ENCODE measurements at places on chromosomes 3 and 15.

DNA sequence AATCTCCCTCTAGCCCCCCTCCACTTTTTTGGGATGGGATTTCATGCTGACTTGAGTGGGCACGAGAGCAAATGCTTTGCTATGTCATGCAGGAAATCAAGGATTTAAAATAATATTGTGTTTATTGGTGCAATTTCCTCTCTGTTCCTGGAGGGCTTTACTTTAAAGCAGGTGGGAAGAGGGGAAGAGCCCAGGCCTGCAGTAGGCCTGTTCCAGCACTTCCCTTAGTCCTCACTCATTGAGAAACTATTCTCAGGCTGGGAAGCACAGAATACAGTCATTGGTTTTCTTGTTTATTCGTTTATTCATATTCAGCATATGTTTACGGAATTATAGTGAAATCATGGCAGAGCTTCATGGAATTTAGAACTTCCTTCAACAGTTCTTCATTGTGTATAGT is 41.7 kb upstream of the SPSB4 start:
- DNase-seq = no peak

DNA sequence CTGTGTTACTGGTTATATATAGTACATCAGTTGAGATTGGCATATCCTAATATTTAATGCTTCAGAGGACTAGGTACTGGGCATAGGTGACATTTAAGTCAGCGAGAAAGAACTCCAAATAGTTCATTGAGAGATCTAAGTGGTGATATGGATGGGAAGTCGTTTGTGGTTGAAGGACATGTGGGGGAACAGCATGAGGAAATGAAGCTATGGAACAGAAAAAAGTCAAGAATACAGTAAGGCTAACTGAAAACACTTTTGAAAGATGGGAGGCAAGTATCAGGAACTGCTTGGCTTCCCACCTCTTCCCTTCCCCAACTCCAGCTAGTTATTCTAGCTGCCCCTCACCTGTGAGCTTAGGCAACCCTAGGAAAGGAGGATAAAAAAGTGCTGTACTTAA is 3.7 kb upstream of the MYO5A start:
- no peak for DNase-seq

DNA sequence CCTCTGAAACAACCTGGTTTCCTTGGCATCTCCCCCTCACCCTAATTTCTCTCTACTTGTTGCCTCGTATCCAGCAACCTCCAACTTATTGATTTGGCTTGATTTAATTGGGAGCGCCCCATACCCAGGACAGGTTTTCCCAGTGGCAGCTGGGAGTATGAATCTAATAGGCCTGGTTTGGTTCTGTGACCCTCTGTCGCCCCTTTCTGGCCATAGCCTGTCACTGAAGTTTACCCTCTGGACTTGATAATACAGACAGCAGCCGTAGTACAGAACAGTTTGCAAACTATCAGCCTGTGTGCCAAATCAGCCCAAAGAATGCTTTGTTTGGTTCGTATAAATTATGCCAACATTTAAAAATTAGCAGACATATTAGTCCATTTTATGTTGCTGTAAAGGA is 525.1 kb upstream of the GOLIM4 start:
- no peak for DNase-seq

- DNase-seq = no peak
These were observed 377.3 kb downstream of the LPP start for GRCh38 chr3:188531210-188531609.

GRCh38 chr15:40900256-40901052 is 6.2 kb downstream of the VPS18 start:
- DNase-seq = no peak

DNA sequence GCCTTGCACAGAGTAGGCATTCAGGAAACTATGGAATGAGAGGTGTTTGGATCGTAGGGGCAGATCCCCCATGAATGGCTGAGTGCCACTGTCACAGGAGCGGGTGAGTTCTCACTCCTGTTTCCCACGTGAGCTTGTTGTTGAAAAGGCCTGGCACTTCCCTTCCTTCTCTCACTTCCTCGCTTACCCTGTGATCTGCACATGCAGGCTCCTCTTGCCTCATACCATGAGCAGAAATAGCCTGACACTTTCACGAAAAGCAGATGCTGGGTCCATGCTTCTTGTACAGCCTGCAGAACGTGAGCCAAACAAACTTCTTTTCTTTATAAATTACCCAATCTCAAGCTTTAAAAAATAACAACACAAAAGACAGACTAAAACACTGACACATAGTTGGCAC is 55.4 kb downstream of the AGBL1 start:
- no peak for DNase-seq

- no peak for DNase-seq
These were observed 28.8 kb downstream of the USP13 start for GRCh38 chr3:179681492-179682263.
